NCI-H526 treated with DMSO at 0.1 percent for 48 hours (cell line): ENCODE measurements at places on chromosomes 3 and 15.

GRCh38 chr3:197586181-197586580, 30.4 kb upstream of the BDH1 start:
- no peak for DNase-seq

- no peak for DNase-seq
Measured at GRCh38 chr3:157611536-157612076, 108.4 kb upstream of the VEPH1 start.

DNA sequence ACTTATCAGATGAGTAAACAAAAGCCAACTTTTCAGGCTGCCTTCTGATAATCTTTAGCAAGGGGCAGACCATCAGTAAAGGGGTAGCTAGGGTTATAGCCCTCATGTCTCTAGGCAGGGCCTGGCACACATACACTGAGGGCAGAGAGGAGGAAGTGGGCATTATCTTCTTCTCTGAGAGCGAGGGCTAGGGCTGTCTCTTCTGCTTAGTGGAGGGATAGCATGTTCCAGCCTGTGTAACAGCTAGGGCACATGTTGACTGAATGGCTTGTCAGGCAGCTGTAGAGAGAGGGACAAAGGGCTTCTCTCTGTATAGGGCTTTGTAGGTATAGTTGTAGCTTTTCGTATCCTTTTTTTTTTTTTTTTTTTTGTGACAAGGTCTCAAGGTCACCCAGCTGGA, 17.8 kb downstream of the CRTC3 start:
- DNase-seq: no peak

GRCh38 chr15:71391421-71392088, 276.3 kb downstream of the THSD4 start:
- no peak for DNase-seq

- no peak for DNase-seq
Measured at GRCh38 chr3:53357458-53357857, 10.1 kb upstream of the DCP1A start.

DNA sequence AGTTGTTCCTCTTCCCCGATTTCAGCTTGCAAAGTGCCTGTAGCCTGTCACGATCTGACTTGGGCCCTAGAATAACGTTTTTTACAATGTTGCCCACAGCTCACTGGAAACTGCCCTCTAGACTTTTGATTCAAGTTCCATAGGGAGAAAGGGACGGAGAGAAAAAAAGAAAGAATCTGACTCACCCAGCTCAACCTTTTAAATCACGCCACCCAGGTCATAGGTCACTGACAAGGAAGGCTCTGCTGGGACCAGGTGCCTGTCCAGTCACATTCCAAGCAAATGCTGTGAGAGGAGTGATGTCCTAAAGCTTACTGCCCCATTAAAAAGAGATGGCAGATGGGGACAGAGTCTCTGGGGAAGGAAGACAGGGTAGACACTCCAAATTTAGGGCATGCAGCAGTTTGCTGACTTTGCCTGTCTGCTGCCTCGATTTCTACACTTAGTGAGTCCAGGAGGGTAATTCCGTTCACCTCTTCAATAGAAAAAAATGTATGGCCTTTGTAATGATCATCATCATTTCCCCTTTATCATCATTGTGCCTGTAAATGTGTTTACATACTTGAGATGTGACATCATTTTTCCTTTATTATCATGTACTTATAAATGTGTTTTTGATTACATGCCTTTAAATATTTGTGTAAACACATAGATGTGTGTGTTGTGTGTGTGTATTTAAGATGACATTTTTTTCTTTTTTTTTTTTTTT, 8.4 kb upstream of the MYO1E start:
- DNase-seq: no peak
